Myocyte (in vitro differentiated cells): ENCODE measurements at places on chromosomes 13 and 19. TPM values are rescaled to one million over a fixed set of nuclear protein-coding genes. Genes with fewer than 3 reads are reported as not detected.

The WDR87 gene
- not detected in 2 replicates for total RNA-seq

The AP1M2 gene
- total RNA-seq, result 1.6 TPM in 1 of 2 replicates, not detected in the other

The C19orf73 gene
- not detected in 2 replicates for total RNA-seq

The BCL2L12 gene
- 11.4 and 11.8 TPM in 2 replicates for total RNA-seq

The KIR3DL1 gene
- not detected in 2 replicates for total RNA-seq

The STOML3 gene
- not detected in 2 replicates for total RNA-seq

The TMEM59L gene
- 0.64 TPM in 1 of 2 replicates, not detected in the other for total RNA-seq

The ONECUT3 gene
- not detected in 2 replicates for total RNA-seq

The TDRD12 gene
- total RNA-seq, result 0.16 and 1.1 TPM in 2 replicates
